Vagina (tissue), 2 donors: ENCODE measurements at places on chromosomes 4 and X.

DNA sequence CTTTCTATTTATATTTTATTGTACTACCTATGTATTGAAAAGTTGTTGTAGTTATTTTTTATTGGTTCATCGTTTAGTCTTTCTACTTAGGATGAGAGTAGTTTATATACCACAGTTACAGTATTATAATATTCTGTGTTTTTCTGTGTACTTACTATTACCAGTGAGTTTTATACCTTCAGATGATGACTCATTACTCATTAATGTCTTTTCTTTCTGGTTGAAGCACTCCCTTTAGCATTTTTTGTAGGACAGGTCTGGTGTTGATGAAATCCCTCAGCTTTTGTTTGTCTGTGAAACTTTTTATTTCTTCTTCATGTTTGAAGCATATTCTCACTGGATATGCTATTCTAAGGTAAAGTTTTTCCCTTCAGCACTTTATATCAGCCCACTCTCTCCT is 7.7 kb downstream of the LUZP4 start:
- no peak for DNase-seq

DNA sequence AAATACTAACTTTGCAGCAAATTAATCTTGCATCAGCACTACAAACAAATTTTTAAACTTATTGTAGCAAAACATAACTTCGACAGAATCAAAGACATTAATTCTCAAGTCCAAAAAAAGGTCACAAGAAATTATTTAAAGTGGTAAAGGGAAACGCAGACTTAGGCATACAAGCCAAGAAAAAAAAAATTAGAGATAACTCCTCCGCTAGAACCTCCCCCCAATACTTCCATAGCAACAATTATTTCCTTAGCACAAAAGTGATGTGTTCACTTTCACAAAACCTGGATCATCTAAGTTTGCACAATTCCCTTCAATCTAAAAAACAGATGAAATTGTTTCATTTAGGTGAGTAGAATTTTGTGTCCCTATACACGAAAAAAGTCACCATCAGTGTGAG is 1.1 kb downstream of the LRBA start:
- no peak for DNase-seq

GRCh38 chr4:116066711-116067245 is 953.4 kb upstream of the NDST4 start:
- no peak for DNase-seq

GRCh38 chr4:138981930-138982390 is 33.6 kb upstream of the NOCT start:
- no peak for DNase-seq

DNA sequence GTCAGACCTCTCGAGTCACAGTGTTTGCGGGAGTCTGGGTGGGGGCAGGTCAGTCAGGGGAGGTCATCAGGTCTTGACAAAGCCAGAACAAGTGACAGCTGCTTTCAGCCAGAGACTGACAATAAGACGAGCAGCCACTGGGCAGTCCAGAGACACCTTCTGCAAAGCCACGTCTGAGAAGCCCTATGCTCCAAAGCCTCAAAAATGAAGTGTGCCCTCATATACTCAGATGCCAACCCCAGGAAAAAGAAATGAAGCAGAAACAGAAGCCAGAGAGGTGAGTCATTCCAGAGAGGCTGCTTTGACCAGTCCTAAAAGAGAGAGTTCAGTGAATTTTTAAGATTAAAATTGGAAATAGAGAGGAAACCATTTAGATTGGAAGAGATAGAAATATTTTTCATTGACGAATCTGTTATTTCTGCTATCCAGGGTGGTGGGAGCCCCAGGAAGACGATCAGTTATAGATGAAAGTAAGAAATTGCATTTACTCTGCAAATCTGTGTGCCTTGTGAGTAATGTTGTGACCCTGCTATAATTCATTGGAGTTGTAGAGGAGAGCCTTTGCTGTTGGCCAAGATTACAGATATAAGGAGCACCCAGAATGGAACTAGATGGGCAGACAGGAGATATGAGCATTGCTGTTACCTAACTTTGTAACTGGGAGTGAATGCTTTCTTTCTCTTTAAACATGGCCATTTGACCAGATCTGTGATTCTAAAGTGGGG is 77.9 kb downstream of the LRRC66 start:
- DNase-seq, result no peak

- no peak for DNase-seq
Observed at GRCh38 chr4:54499308-54500074, 158.3 kb upstream of the KIT start.
